ENCODE measurements at places on chromosomes 5 and 9.

- DNase-seq, result no peak
These were observed 29.5 kb downstream of the CAAP1 start for GRCh38 chr9:26863074-26863473.

GRCh38 chr5:109769597-109770291 lies 80.0 kb downstream of the MAN2A1 start:
- DNase-seq, result no peak

GRCh38 chr9:4962085-4962484 lies 23.0 kb upstream of the JAK2 start:
- DNase-seq, result no peak

GRCh38 chr5:146302406-146302805 lies 36.2 kb upstream of the POU4F3 start:
- DNase-seq, result no peak

GRCh38 chr9:88995200-88995577 lies 3.9 kb downstream of the S1PR3 start:
- DNase-seq, result no peak

- no peak for DNase-seq
These were observed 55.3 kb downstream of the TRPC7 start for GRCh38 chr5:136309932-136310598.

DNA sequence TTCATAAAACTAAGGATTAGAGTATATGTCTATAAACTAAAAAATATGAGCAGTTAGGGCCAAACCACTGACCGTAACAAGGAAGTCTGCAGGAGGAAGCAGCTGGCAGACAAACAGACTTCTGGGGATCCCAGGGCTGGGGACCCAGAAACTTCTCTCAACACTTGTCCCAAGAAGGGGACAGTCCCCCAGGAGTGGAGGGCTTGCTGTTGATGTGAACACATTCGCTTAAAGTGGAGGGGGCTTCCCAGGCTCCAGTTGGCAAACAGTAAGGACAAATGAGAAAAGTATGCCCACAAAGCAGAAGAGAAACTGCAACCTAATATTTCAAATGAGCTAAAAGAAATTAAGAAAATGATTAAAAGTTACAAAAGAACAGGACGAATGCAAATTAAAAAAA lies 83.7 kb downstream of the PDE8B start:
- no peak for DNase-seq

DNA sequence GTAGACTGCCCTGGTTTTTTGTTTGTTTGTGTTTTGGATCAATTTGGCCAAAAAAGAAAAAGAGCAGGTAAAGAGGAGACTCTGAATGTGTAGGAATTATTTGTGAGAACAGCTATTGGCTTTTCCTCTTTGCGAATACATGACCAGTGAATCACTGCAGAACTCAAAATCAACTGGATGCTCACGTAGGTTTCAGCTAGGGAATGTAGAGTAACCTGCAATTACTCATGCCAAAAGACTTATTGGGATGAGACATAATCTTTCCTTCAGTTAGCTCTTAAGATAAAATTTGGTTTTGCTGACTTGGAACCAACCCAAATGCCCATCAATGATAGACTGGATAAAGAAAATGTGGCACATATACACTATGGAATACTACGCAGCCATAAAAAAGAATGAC lies 348.0 kb downstream of the NPR3 start:
- DNase-seq, result no peak

GRCh38 chr9:2023532-2023931 lies 8.4 kb downstream of the SMARCA2 start:
- no peak for DNase-seq

DNA sequence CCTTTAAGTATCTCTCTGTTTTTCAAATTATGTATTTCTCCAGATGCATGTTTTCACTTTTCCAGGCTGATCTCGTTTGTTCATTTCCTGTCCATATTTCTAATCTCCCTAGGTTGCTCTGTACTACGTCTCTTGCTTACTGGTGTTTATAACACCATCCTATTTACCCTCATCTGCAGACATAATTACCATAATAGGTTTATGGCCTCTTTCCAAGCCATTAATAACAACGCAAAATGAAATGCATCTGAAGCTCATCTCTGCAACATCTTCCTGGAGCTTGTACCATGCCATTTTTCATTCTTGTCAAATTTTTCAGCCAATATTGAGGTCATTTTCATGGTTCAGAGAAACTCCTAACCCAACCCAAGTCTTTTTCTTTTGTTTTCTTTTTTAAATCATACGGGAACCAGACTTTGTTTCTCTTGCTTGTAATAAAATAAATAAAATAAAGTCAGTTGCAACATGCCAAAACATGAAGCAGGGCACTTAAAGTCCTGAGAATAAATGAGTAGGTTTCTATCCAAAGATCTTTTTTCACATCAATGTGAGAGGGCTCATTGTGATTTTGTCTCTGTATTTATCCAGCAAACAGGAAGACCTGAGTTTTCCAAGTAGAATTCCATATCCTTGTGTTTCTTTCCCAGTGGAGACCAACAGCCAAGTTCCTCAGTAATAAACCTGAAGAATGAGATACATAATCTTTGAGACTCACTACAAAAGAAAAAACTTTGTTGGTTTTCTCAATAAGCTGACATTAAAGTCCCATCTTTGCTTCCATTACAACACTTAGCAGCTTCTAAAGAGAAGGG lies 37.0 kb downstream of the DPYSL3 start:
- no peak for DNase-seq

- DNase-seq, result no peak
These were observed at the start of gene FBXL7 for GRCh38 chr5:15499528-15500324. Gene FBXL7, plus strand, starts transcription at chr5:15500180.

- DNase-seq, result no peak
These were observed 48.3 kb downstream of the TMEFF1 start for GRCh38 chr9:100521282-100521681.

DNA sequence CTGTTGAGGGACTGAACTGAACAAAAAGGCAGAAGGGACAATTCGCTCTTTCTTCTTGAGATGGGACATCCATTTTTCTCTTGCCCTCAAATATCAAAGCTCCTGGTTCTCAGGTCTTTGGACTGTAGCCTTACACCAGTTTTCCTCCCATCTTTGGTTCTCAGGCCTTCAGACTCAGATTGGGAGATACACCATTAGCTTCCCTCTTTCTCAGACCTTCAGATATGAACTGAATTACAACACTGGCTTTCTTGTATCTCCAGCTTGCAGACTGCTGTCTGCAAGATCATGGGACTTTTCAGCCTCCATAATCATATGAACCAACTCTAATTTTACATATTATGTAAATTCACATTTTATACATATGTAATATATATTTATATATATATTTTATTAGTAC lies 12.6 kb upstream of the CCNG1 start:
- no peak for DNase-seq

DNA sequence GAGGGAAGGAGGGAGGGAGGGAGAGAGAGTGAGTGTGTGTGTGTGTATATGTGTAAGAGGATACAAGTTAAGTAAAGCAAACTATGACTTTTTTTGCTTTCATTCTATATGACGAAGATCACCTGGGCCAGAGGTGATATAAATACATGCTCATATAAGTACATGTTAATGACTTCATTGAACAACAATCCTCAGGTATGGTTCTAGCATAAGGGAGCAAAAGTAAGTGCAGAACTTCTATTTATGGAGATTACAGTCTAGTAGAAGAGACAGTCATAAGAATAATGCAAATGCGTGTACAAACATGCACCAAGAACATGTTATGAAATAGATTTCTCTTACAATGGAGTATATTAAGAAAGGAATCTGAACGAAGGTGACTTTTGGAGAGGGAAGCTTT lies 1804.0 kb downstream of the MAT2B start:
- DNase-seq, result no peak

DNA sequence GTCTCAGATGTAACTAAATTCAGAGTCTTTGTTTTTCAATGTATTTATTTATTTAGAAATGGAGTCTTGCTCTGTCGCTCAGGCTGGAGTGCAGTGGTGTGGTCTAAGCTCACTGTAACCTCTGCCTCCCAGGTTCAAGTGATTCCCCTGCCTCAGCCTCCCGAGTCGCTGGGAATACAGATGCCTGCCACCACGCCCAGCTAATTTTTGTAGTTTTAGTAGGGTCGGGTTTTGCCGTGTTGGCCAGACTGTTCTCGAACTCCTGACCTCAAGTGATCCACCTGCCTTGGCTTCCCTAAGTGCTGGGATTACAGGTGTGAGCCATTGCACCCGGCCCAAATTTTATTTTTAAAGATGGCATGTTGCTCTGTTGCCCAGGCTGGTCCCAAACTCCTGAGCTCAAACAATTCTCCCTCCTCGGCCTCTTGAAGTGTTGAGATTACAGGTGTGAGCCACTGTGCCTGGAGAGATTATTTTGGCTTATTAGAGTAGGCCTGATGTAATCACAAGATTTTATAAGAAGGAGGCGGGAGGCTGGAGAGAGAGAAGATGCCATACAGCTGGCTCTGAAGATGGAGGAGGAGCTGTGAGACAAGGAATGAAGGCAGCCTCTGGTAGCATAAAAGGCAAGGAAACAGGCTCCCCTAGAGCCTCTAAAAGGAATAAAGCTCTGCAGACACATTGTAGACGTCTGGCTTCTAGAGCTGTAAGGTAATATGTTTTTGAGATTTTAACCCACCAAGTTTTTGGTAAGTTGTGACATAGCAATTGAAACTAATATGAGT lies 12.9 kb upstream of the KLF9 start:
- no peak for DNase-seq

DNA sequence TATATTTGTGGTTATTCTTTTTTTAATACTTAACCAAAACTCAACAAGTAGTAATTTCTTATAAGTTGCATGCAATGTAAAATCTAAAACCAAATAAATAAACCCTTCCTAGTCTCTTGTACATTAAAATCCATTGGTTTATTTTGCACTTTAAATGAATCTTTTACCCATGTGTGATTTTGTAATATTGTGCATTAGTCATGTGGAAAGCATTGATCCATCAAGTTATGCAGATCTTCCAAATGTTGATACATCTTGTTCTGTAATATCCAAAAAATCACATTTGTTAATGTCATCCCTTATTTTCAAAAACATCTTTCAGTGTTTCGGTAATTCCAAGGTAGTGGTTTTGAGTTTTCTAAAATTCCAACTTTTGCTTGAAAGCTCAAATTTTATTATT lies 63.3 kb downstream of the CWC27 start:
- DNase-seq, result no peak

DNA sequence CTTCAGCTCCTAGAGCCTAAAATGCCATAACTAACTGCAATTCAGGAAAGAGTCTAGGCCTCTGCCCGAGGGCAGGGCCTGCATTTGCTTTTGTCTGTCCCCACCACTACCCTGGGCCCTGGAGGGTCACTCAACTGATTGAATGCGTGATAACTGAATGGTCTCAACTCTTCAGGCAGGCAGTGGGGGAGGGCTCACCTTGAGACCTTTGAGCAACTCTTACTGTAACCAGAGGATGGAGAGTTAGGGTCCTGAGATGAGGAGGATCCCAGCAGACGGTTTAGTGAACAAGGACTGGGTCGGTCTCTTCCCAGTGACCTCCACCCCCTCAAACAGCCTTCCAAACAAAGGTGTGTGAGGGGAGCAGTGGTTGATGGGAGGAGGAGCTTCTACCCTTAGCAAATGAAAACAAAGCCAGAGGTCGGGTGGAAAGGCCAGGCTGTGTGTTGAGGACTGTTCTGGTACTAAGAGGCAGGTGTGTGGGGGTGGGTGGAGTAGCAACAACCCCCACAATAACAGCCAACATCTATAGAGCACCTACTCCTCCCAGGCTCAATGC lies 59.4 kb downstream of the CXXC5 start:
- no peak for DNase-seq

DNA sequence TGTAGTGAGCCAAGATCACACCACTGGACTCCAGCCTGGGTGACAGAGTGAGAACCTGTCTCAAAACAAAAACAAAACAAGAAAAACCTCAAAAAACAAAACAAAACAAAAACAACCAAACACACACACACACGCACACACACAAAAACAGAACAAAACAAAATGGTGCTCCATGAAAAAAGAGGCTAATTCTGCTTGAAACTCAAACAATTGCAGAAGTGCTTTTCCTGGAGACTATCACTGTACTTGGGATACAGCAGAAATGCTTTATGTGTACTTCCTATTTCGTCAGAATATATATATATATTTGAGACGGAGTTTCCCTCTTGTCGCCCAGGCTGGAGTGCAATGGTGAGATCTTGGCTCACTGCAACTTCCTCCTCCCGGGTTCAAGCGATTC lies 49.9 kb upstream of the HSPA9 start:
- no peak for DNase-seq

- DNase-seq, result no peak
These were observed 97.4 kb downstream of the NLN start for GRCh38 chr5:65819215-65819904.

DNA sequence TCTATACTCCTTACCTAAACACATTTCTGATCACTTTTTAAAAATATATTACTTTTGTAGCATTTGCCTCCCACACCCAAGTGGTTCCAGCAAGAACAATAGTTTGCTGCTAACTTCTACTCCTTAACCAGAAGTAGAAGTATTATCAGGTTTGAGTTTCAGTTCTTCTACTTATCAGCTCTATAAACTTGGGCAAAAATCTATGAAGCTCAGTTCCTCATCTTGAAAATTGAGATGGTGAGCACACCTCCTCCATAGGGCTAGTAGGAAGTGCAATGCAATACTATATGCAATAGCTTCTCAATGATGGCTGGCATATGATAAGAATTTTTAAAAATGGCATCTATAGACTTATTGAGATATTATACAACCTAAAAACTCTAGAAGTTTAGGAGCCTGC lies 283.7 kb downstream of the TLR4 start:
- no peak for DNase-seq

Data from CD4-positive, alpha-beta T cell treated with Interleukin-17A for 4 hours (primary cell).